ENCODE measurements at places on chromosomes 6 and 20.

DNA sequence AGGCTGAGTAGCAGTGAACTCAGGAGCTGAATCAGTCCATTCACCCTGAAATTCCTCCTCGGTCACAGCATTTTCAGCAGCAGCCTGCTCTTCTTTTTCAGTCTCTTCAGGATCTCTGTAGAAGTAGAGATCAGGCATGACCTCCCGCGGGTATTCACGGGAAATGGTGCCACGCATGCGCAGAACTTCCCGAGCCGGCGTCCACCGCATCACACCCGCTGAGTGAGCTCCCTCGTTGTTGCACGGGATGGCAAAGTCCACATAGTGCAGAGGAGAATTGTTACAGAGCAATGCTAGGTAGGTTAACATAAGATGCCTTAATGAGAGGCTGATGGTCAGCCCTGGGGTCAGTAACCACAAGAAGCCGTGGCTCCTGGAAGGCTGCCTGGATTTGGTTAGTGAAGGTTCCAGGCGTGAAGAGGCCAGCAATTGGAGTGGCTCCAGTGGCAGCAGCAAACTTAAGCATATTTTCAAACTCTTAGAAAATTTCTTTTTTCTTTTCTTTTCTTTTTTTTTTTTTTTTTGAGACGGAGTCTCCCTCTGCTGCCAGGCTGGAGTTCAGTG is 113.5 kb upstream of the HDAC2 start:
- no peak for DNase-seq

GRCh38 chr6:52596371-52597028 is 19.6 kb upstream of the TRAM2 start:
- DNase-seq, result no peak

DNA sequence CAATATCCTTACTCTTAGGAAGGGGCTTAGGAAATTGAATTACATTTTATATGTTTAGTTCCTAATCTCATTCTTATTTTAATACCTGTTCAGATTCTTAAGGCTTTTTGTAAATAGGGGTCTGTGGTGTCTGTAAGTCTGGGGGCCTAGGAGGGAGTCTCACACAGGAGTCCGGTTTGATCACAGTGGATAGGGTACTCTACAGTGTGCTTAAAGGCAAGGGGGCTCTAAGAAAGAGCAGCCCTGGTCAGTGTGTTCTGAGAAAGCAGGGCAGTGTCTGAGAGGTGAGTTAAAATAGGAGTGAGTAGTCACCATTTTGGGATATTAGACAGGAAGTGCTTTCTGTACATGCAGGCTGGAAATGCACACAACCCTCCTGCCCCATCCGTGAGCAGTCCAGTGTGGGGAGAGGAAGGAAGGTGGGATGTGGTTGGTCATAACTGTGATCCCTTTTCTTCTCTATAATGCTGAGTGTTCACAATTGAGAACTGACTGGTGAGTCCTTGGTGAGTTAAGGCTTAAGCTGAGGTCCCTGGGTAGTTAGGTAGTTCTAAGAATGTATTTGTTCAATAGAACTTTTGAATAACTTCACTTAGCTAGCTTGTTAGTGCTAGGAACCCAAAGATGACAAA is 50.0 kb downstream of the CDKAL1 start:
- DNase-seq, result no peak

GRCh38 chr20:6769903-6770785 is 2.7 kb downstream of the BMP2 start:
- DNase-seq, result no peak

- no peak for DNase-seq
Measured at GRCh38 chr6:1815827-1816452, 206.2 kb downstream of the FOXC1 start.

- DNase-seq, result peak; percentile 66
Measured at GRCh38 chr6:36544228-36544627, 3.1 kb downstream of the STK38 start.

- DNase-seq, result no peak
Measured at GRCh38 chr6:159535656-159536350, 157.2 kb downstream of the SOD2 start.

DNA sequence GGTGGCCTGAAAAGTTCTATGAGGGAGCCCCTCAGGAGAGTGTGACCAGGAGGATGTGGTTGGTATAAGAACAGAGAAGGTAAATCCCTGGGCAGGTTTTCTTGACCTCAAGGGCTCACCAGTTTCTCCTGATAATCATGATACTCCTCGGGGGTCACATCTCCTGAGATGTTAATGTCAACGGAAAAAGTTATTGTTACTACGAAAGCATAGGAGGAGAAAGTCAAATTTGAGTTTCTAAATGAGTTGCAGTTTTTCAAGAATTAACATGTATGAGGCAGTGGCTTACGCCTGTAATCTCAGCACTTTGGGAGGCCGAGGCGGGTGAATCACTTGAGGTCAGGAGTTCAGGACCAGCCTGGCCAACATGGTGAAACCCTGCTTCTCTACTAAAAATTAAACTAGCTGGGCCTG is 23.4 kb downstream of the MGME1 start:
- DNase-seq, result no peak

DNA sequence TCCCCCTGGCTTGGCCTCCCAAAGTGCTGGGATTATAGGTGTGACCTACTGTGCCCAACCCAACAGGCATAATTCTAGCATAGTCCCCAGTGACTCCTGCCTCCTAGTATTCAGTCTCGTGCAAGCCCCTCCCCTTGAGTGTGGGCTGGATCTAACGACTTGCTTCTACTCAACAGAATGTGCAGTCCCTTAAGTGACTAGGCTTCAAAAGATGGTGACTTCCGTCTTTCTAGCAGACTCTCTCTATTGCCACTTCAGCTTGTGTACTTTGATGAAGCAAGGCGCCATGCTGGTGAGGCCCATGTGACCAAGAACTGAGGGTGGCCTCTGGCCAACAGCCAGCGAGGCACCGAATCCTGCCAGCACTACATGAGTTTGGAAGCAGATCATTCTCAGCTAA is 109.6 kb upstream of the TRAF3IP2 start:
- DNase-seq, result peak; percentile 46

DNA sequence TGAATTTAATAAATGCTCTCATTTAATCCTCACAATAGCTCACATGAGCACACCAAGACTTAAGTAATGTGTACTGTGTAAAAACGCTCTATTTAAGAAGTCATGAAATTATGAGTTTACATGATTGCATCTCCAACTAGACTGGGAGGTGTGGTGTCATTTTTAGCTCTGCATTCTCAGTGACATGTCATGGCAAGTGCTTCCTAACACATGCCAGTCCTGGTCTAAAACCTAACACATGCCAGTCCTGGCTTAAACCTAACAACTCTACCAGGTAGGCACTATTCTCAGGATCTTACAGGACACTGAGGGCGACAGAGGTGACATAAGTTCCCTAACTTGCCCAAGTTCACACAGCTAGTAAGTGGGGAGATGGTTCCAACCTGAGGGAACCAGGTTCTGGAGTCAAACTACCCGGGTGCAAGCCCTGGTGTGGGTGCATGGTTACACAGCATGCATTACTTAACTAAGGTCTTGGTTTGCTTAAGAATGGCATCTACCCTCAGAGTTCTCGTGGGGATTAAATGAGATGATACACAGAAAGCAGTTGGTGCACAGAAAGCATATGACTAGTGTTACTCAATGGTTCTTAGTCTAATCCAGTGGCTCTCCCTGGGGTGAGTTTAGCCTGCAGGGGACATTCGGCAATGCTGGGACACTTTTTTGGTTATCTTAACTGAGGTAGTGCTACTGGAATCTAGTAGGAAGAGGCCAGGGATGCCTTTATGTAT is 14.7 kb downstream of the CLDN20 start:
- DNase-seq, result no peak

DNA sequence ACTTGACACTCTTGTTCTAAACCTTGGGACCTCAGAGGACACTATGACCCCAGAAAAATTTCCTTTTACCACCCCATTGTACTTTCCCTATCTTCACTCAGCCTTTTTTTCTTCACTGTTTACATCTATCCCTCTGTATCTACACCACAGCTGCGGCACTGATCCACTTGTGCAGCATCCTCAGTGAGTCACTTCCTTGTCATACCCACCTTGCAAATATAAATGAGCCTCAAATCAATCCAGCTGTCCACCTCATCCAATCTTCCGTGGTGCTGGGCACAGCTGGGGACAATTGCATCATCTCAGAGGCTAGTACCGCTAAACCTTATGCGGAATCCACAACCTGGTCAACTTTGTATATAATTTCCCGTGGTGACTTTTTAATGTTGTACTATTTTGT is 710.5 kb downstream of the QKI start:
- no peak for DNase-seq

DNA sequence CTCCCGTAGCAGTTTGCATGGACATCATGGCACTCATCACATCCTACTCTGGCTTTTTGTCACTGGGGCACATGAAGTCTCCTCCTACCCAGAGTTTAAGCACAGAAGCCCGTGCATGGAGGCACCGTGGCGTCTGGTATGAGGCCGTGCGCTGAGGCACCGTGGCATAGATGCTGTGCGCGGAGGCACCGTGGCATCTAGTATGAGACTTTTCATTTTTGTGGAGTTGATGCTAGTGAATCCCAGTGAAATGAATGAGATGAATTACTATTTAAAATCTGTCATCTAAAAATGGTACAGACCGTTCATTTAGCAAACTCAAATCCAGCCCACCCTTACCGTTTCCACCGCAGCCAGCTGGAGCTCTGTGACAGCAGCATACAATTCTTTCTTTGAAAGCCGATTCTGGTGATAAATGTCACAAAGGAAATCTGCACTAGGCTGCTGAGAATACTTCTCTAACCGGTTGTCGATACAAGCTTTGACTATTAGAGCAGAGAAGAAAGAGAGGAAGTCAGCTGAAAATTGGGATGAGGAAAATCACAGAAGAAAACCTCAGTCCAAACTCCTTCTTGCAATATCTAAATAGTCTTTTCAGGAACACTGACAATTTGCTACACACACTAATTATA is 11.3 kb downstream of the CYP24A1 start:
- no peak for DNase-seq

- no peak for DNase-seq
Measured at GRCh38 chr6:39440039-39440426, 117.5 kb upstream of the KCNK16 start.

DNA sequence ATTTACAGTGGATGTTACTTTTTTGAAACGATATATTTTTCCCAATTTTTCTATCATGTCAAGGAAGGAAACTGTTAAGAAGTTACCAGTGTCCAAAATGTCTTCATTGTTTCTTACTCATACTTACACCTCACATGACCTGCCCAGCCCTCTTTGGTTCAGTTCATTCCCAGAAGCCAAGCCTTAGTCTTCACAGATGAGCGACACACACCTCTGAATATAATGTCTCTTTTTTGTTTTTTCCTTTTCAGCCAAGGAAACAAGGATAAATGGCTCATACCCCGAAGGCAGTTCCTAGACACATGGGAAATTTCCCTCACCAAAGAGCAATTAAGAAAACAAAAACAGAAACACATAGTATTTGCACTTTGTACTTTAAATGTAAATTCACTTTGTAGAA is 225.2 kb downstream of the SMOC2 start:
- no peak for DNase-seq

DNA sequence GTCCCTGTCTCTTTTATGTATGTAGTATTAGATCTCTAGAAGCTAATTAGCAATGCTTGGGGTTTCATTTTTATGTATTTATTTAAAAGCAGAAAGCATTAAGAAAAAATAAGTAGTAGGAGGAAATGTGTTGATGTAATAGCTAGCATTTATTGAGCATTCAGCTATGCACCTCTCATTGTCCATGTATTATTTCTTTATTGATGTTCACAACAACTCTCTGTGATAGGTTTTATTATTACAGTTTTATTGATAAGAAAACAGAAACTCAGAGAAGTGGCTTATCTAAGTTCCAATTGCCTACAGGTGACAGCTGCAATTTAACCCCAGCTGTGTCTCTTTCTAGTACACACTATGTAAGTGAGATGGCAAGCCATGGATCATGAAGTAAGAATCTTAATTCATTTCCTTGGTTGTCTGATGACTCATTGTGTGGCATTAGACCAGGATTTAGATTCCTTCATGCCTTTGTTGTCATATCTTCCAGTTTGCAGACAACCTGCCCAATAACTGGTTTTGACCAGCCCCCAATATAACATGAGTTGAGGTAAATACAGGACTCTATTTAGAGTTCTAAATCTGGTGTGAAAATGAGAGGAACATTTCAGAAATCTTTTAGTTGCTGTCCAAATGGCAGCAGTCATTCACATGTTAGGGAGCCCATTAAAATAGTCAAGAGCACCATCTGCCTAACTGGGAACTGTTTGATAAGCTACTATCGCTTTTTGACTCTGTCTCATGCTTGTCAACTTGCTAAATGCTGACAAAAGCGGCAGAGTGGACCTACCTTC is 170.8 kb upstream of the PHACTR1 start:
- no peak for DNase-seq

GRCh38 chr20:37804584-37805566 is 98.1 kb upstream of the VSTM2L start:
- DNase-seq, result no peak

DNA sequence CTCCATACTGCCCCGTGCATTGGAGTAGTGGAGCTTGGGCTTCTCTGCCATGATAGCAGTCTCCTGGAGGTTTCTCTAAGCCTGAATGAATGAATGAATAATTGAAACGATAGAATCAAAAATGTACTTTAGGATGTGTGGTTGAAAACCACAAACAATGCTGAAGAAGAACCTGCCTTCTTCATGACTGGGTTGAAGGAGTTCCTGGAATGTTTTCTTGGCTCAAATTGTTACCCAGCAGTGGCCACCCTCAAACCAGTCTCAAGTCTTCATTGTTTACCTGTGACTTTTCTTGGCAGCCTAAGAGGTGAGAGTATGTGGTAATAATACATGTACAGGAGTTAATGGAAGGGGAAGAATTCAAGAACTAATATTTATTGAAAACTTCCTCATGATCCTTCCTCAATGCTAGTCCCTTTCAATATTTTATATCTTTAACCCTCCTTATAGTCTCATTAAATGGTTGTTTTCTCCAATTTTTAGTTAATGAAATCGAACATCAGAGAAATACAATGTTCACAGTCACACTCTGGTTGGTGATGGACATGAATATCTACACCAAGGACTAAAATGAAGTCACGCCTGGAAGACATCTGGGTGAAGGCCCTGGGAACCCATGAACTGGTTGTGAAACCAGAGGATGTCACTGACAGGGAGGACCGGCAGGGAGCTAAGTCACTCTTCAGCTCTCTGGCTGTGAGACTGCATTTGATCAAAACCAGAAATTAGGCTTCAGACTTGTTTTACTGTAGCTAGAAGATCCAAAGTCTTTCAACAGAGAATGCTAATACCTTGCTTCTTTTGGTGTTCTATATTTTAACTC is at the start of gene GSTA5:
TSS of gene GSTA5 (minus strand) at position 51 of the 823 bp plus-strand sequence.
- DNase-seq, result no peak

- DNase-seq, result no peak
Measured at GRCh38 chr6:43817192-43817591, 47.2 kb downstream of the VEGFA start.

DNA sequence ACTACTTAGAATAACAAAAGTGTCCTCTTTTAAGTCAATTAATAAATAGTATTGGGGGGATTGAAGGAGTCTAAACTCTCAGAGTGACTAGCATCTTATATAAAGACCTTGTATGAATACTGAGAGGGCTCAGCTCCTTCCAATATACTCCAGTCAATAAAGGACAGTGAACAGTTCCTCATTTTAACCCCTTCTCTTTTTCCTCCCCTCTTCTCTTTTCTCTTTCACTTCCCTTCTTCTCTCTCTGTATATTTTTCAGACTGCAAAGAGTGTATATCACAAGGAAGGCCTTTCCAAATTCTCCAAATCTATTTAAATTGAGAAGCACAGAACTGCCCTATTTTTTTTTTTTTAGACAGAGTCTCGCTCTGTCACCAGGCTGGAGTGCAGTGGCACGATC is 99.5 kb downstream of the CD164 start:
- no peak for DNase-seq

Data from T follicular helper cell (primary cell).